ENCODE measurements at places on chromosomes 1 and 21. TPM values are rescaled to one million over a fixed set of nuclear protein-coding genes. Genes with fewer than 3 reads are reported as not detected.

Gene WDR26
- total RNA-seq, result 80.7 TPM

Gene TSSK3
- 1.1 TPM for total RNA-seq

Gene EVI5
- total RNA-seq, result 45.8 TPM

Gene AUNIP
- 1.2 TPM for total RNA-seq

Gene GNAT2
- total RNA-seq, result not detected

Gene LRRC3
- total RNA-seq, result 4.0 TPM

Gene LHX4
- total RNA-seq, result not detected

Gene USH2A
- 0.53 TPM for total RNA-seq

Gene BCAN
- total RNA-seq, result 0.18 TPM

Gene DIO1
- total RNA-seq, result 8.6 TPM

Gene PTCH2
- total RNA-seq, result 4.0 TPM

Gene MAP10
- total RNA-seq, result 4.7 TPM

Gene TEKT2
- 5.0 TPM for total RNA-seq

Gene BMP8A
- 0.70 TPM for total RNA-seq

Gene RFX5
- total RNA-seq, result 31.6 TPM

Gene SPATA17
- 10.7 TPM for total RNA-seq

Gene LCE1F
- total RNA-seq, result not detected

Gene DRAXIN
- total RNA-seq, result 0.93 TPM

Gene CNST
- 22.9 TPM for total RNA-seq

Gene SLC35F3
- 0.99 TPM for total RNA-seq

Gene MYBPH
- total RNA-seq, result 12.0 TPM

Gene HAO2
- 30.5 TPM for total RNA-seq

Gene TBX19
- 2.0 TPM for total RNA-seq

Gene RC3H1
- 26.3 TPM for total RNA-seq

Gene LRIF1
- 10.0 TPM for total RNA-seq

Gene CFHR4
- not detected for total RNA-seq

All from metanephros (tissue), 2 donors.